WERI-Rb-1 (cell line): ENCODE measurements at places on chromosomes 2 and 18.

- peak; percentile 71 for DNase-seq
Measured at GRCh38 chr2:33395655-33396249, 80.7 kb upstream of the RASGRP3 start.

DNA sequence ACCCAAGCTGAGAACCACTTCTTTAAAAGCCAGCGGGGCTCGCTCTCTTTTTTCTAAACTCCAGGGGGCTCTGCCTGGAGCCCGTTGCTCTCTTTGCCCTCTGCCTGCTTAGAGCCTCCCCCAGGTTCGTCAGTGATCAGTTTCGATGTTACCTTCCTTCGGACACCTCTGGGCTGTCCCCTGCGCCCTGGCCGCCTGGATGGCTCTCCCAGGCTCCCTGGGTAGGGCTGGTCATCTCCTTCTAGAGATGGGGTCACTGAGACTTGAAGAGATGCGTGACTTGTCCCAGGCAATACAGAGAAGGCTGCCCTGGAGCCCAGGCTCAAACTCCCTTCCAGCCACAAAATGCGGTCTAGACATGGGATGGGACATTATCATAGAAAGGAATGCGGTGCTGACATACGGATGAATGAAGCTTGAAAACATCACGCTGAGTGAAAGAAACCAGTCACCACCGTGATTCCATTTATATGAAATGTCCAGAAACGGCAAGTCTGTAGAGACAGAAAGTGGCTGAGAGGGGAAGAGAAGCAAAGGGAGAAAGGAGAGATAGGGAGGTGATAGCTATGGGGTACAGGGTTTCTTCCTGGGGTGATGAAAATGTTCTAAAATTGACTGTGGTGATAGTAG lies 14.6 kb downstream of the KCNF1 start:
- DNase-seq: no peak

DNA sequence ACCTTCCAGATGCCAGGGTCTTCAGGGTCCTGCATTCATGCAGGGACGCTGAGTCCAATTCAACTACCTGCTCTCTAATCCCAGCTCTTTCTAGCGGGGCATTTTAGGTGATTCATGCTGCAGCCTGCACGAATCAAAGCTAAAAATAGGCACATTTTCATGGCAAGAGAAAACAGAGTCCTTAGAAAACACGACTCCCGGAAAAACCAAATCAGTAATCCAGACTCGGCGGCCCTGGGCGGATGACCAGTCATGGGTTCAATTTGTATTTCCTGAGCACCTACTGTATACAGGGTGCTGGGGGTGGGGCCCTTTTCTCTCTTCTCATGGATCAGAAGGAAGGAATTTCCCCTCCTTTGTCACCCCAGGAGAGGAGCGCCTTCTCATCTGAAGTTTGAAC lies 64.4 kb downstream of the LONRF2 start:
- DNase-seq: no peak

- DNase-seq: peak; percentile 34
Measured at GRCh38 chr2:38315707-38316333, 61.3 kb downstream of the ATL2 start.

DNA sequence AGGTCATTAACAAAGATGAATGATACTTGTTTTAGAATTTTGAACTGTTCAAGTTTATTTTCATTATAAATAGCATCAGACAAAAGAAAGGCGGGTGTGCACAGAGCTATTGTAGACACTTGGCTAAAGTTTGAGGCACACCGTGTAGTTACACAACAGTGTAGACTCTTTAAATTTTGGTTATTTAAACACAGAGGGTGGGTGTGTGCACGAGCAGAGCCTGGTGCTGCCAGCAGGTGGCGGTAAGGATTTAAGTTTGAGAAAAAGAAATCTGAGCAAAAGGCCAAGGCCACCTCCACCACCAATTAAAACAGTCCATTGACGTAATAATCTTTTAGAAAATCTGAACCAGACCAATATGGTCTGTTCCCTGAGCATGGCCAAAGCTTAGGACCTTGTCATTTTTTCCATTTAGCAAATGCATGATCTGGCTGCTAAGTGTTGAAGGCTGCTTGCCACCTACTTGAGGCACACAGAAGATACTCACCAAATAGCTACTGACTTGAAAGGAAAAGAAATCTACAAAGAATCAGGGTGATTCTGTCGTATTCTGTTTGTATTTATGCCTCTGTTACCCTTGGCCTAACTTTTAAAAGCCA lies 14.3 kb downstream of the COPS7B start:
- DNase-seq: peak; percentile 48

DNA sequence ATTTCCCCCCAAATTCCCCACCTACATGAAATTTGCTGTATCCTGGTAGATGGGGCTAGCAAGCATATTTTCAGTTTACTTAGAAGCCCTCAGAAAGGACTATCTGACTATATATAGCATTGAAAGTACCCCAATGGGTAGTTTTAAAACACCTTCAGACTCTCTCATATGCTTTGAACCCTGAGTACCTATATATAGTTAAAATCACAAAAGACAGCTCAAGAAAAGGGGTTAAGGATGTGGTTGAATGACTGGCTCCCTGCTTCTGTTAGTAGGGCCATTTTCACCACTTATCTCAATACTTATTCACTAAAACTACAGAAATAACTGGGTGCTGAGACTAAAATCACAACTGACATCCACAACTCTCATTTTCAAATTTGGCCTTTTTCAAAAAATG lies 18.5 kb downstream of the WDPCP start:
- no peak for DNase-seq

DNA sequence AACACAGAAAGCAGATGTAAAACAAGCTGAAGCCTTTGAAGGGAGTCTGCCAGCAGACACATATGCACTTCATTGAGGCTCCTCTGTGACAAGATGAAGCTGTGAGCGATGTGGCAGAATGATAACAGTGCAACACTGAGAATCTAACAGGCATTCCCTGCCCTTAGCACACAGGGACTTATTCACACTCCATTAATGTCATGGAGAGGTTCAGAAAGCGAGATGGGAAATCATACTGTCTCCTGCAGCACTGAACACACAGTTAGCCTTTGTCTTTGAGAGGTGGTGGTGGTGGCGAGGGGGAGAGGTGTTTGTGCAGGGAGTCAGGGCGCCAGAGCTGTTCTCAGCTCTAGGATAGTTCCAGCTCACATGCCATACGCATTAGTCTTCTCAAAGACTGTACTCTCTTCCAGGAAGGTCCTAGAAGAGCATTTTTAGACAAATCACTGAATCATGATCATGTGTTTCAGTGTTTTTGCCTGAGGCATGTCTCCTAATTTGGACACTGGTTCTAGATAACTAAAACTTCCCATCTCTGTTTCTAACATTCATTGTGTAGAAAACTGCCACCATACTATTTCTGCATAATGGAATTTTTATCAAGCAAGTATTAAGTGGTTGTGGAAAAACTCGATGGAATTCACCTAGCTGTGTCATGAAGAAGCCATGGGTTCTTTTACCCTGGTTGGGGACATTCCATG lies 93.5 kb upstream of the ITGB6 start:
- no peak for DNase-seq
